NCI-H524 (cell line): ENCODE measurements at places on chromosomes 7 and 10.

GRCh38 chr10:72588266-72588665 is 37.6 kb downstream of the MICU1 start:
- no peak for DNase-seq

DNA sequence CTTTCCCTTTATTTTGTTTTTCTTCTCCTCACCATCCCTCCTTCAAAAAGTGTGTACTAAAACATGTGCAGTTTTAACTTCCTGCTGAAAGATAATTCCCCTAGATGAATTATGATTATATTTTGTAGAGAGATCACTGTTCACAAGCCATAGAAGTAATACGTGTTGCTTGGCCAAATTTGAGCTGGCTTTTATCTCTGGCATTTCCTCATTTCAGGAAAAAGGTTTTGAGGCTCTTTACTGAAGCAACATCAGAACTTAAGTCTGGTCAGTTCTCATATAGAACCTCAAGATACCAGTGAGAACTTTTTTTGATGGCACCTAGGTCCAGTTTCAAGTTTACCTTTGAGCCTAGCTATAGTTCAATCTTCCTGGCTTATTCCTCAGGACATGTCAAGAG is 463.3 kb downstream of the INHBA start:
- no peak for DNase-seq

GRCh38 chr7:2446676-2447075 is 29.5 kb downstream of the GRIFIN start:
- no peak for DNase-seq

- DNase-seq: peak; percentile 9
Observed at GRCh38 chr7:153190452-153190851, 430.9 kb downstream of the ACTR3B start.

DNA sequence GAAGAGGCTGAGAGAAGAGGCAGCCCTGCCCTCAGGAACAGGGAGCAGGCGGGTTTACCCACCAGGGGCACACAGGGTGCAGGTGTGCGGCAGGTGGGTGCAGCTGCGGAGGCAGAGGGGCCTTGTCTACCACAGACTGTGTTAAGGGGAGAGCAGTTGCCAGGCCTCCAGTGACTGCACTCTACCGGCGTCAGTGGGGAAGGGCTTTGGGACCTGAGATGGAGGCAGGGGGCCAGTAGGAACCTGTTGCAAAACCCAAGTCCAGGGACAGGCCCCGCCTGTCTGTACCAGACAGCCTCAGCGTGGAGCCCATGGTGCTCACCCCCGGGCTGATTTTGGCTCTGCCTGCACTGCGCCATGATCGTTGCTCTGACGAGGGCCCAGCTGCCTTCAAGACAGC is 507.6 kb upstream of the FOXK1 start:
- DNase-seq: no peak
